Karpas-422 (cell line): ENCODE measurements at places on chromosomes 2 and 18. TPM values are rescaled to one million over a fixed set of nuclear protein-coding genes. Genes with fewer than 3 reads are reported as not detected.

DNA sequence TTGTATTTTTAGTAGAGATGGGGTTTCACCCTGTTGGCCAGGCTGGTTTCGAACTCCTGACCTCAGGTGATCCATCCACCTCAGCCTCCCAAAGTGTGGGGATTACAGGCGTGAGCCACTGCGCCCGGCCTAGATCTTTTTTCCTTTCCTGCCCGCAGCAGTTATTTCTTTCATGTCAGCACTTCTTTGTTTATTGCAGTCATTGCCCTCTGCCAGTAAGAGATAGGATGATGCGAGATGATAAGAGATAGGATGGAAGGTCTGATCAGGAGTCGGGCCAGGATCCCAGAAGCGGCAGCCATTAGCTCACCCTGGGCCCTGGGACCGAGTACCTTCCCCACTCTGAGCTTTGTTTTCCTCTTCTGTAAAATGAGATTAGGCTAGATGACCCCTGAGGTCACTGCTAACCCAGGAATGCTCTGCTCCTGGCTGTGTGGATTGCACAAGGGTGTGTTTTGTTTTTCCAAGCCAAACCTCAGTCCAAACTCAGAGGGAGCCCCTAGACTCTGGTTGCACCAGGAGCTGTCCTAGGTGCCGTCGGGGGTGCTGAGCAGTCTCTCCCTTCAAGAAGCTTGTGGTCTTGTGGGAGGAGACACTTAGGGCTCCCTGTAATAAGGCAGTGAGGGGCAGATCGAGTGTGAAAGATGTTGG is 63.3 kb downstream of the LPIN1 start:
- DNase-seq: no peak

- peak; percentile 44 for DNase-seq
Measured at GRCh38 chr2:236338495-236339184, 74.4 kb upstream of the ASB18 start.

DNA sequence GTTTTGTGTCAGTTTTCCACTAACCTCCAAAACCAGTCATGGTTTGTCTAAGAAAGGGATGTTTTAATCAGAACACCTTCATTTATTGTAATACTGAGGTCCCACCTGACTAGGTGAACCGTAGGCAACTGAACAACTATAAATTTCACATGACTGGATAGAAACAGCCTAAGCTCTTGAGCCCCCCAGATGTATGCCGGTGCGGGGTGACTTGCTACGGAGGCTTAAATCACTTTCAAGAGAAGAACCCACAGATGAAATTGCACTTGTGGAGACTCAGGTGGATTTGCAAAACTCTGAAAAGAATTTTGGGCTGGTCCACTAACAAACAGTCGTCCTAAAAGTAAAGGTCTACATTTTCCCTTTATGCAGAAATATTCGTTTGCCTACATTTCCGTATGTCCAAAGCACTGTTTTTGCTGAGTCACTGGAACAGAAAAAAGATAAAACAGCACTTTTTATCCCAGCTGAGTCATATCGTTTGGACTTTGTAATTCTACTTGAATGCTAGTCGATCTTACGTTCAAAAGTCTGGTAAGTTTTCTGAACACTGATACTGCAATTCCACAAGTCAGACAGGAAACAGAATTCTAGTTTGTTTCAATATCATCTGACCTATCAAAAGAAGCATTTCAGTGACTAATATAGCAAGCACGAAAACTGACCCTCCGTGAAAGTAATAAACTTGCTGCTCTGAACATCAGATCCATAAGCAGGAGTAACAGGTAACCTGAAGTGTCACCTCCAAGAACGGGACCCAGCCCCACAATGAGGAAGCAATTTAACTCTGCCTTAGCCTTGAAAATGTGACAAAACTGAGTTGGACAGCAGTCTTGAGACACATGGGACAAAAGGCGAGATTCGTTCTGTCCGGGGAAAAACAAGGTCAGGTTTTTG is 18.1 kb downstream of the ZNF516 start:
- DNase-seq: peak; percentile 56

Gene ASB18
- total RNA-seq: not detected in 2 replicates

DNA sequence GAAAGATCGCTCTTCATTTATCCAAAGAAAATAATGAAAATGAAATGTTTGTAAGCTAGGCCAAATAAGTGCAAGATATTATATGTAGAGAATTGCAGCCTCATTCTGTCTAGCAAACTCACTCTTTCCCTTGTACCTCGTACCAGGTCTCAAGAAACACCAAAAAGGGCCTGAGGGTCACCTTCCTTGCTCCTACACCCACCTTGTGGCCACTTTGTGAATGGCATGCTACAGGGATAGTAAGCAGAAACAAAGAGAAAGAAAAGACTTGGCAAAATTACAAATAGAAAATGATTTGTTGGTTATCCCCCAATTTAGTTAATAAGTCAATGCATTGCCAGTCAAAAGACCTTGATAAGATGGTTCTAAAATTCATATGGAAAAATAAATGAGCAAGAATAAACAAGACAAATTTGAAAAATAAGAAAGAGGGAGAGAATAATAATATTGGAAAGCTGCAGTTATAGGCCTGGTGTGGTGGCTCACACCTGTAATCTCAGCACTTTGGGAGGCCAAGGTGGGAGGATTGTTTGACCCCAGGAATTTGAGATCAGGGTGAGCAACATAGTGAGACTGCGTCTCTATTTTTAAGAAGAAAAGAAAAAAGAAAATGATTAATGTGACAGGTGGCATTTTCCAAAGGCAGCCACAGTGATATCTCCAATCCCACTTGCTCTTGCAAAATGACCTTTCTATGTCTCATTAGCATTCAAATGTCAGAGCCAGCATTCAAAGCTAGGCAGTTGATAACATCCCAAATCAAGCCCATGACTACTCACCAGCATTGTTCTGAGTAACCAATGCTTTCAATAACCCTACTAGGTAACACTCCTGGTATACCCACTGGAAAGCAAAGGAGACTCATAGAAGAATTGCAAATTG is 38.8 kb upstream of the BMP10 start:
- DNase-seq: peak; percentile 97

Gene LYG2
- not detected in 2 replicates for total RNA-seq

Gene SELENOI
- 31.3 and 32.4 TPM in 2 replicates for total RNA-seq

Gene SNTG2
- total RNA-seq: not detected in 2 replicates
